AG09319 (cell line): ENCODE measurements at places on chromosomes 7 and 10.

GRCh38 chr7:157689269-157690057 is 352.7 kb downstream of the DNAJB6 start:
- DNase-seq: no peak

DNA sequence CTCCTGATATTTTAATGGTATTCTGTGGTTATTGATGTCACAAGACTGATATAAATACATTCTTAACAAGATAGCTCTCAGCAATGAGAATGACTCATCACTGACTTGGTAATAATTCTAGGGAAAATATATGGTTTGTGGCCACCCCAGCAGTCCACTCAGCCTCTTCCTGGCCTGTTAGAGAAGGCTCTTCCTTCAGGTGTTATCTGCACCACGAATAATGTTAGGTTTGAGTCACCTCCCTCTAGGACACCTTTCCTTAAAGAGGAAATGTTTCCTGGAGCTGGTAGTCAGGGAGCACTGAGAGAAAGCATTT is 163.3 kb downstream of the SVIL start:
- DNase-seq: peak; percentile 15

- DNase-seq: no peak
These were observed 99.6 kb upstream of the BMPER start for GRCh38 chr7:33805630-33806233.

DNA sequence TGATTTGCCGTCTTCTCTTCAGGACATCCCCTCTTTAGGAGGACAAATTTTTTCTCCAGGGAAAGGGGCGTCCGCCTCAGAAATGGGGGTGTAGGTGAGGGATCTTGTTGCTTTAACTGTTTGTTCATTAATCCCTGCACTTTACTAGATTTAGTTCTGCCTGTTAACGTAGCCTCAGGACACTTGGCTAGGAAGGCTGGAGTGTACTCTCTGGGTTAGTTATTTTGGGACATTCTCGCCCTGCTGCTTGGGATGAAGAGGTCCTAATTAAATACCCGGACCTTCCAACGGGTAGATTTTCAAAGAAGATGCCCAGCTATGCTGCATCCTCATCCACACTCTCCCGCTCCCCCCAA is 552 bp upstream of the ZNF365 start:
- no peak for DNase-seq

GRCh38 chr10:59376846-59377245 is 14.5 kb upstream of the FAM13C start:
- DNase-seq: no peak

- DNase-seq: peak; percentile 2
These were observed 628.7 kb downstream of the TYW1 start for GRCh38 chr7:67625257-67625737.

- DNase-seq: no peak
These were observed 1.2 kb downstream of the GET4 start for GRCh38 chr7:877312-878232.

DNA sequence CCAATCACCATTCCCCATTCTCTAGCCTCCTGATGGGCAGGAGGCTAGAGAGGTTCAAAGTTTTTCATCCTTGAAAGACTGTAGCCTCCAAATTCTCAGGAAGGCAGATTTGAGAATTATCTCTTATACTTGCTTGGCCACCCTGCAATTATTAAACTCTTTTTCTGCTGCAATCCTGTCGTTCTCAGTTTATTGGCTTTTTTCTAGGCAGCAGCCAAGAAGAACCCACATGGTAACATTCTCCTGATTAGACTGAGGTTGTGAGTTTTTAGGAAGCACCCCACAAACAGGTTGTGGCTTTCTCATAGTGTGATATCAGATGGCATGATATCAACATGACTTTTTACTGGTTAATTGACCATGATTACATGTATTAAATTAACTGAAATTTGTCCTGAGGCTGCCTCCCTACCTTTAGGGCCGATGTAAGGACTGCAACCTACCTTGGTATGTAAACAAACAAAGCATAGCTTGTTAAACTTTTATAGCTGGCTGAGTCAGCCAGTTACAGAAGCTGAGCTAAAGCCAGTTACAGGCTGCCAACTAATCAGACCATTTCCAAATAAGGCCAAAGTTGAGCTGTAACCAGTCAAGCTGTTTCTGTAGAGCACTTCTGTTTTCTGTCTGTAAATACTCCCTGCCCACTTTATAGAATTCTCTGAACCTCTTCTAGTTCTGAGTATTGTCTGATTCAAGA is 3.2 kb upstream of the ZNF248 start:
- no peak for DNase-seq

- no peak for DNase-seq
These were observed 5.4 kb upstream of the ZNF783 start for GRCh38 chr7:149256568-149256967.

- no peak for DNase-seq
These were observed 6.0 kb downstream of the TFPI2 start for GRCh38 chr7:93884541-93884940.

DNA sequence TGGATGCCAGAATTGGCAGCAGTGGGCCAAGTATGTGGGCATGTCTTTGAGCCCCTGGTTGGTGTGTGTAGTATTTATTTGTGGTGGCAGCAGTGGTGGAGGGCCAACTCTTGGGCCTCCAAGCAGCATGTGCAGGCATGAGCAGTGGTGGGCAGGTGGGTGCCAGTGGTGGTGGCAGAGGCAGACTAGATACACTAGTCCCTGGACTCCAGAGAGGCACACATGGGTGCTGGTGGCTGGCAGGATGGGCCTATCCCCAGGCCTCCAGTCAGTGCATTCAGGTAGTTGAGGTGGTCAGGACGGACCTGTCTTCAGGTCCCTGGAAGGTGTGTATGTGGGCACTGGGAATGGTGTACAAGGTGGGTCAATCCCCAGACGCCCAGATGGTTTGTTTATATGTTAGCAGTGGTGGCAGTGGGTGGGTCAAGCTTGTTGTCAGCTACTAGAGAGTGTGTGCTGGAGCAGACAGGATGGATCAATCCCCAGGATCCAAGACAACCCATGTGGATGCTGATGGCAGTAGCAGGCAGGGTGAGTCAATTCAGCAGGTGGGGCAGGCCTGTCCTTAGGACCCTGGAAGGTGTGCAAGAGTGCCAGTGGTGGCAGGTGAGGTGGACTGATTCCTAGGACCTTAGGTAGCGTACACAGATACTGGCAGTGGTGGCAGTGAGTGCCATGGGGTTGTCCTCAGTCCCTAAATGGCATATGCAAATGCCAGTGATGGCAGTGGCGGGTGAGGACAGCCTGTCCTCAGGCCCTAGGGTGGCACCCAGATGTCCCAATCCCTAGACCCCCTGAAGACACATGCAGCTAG is 294.3 kb downstream of the RPS24 start:
- DNase-seq: no peak

DNA sequence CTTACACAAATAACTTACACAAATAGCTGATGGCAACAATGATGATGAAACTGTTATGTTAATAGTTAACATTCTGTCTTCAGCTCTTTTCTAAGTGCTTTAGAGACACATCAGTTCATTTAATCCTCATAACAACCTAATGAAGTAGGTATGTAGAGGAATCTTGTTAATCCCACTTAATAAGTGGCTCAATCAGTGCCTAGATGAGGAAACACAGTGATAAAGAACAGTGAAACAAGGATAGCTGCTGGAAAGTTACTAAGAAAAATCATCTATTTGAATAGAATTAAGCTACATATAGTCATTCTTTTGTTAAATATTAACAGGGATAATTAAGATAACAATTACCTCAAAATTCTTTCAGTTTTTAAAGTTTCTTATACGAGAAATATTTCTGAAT is 487.6 kb downstream of the ARL4A start:
- DNase-seq: no peak

DNA sequence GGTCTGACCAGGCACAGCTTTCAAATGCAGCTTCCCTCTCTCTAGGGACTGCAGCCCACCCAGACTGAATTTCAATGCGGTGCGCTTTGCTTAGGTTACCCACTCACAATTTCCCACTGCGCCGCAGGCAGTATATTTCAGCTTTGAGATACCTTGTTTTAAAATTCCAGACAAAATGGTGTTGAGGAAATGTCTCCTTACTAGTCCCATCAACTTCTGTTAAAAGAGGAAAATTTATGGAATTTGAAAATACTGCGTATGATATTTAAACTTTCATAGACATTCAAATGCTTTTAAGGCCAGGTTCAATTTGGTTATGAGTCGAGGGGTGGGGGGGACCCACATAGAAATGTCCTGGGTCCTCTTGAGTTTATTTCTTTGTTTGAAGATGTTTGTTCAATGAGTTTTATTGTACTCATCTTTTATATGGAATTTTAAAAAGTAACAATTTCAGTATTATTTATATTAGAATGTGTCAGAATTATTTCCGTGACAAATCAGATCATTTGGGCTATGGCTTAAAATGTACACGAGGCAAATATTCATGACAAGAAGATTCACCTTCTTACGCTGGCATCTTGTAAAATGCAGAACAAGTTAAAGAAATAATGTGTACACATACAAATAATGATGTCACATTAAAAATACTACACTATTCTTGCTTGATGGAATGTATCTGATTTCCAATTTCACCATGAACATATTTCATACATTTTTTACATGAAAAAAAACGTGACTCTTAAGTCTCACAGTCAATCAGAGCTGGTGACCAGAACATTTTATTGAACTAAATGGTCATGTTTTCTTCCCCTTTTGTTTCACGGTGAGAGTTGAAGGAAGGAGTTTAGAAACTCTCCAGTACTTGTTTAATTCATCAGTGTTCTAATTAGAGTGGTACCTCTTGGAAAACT is 1.3 kb downstream of the IKZF1 start:
- no peak for DNase-seq

DNA sequence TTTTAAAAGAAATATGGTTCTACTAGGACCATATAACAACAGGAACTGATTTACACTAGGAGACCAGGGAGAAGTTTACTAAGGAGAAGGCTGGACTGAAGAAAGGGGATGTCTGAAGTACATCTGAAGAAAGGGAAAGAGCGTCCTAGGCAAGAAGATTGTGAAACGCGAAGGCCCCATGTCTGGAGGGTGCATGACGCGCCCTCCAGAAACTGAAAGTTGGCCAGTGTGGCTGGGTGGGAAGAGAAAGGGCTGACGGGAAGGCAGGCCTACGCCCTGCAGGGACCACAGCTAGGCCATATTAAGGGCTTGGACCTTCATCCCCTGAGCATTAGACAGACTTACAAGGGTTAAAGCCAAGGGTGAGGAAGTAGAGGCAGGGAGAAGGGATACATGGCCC is 158.0 kb downstream of the TRIL start:
- DNase-seq: no peak

GRCh38 chr7:94975336-94975735 is 67.9 kb downstream of the PPP1R9A start:
- no peak for DNase-seq

DNA sequence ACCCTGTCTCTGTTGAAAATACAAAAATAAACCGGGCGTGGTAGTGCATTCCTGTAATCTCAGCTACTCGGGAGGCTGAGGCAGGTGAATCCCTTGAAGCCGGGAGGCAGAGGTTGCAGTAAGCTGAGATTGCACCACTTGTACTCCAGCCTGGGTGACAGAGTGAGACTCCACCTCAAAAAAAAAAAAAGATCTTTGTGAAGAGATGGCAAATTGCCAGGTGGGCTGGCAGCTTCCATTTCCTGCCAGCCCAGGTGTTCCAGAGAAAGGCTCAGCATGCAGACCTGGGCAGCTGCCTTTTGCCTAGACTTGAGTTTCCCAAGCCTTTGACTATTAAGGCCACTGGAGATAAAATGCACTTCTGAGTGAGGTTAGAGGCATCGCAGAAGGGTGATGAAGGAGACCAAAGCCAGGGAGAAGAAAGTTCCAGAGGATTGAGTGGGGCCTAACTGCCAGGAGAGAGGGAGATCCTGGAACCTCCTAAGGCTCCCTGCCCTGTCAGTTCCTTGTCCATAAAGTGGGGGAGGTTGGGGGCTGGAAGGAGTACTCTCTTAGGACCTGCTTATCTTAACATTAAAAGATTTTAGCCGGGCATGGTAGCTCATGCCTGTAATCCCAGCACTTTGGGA is 10.0 kb upstream of the DDIT4 start:
- DNase-seq: no peak

DNA sequence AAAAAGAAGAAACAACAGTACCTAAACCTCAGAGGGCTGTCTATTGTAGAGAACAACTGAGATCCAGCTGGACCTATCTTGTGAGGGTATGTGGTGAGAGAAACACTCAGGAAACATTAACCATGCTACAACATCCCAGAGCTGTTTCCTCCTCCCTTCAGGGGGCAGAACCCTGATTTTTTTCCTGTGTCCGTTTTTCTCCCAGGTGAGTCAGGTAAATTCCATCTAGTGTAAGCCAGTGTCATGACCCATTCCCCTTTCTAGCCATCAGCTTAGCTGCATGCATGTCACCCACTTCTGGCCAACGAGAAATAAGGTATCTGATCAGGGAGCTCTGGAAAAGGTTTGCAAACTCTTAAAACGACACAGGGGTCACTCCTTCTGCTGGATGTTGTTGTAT is 103.8 kb downstream of the DNMBP start:
- DNase-seq: no peak

DNA sequence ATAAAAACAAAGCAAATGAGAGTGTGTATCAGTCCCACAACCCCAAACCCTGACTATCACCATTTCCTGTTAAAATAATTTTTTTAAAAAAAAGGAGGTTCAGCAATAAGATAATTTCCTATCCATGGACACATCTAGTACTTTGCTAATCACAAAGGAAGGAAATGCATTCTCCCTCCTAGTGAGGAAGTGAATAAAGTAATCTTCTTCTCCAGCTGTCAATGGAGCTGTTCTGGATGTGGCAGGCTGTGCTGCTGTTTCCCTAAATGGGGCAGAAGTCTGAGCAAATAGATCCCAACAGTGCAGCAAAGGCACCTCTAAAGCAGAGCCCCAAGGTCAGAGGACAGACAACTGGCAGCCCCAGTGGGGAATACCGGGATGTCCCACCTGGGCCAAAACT is 540.0 kb downstream of the KCNMA1 start:
- DNase-seq: no peak

GRCh38 chr7:57305192-57305748 is 144.7 kb upstream of the ZNF716 start:
- no peak for DNase-seq

DNA sequence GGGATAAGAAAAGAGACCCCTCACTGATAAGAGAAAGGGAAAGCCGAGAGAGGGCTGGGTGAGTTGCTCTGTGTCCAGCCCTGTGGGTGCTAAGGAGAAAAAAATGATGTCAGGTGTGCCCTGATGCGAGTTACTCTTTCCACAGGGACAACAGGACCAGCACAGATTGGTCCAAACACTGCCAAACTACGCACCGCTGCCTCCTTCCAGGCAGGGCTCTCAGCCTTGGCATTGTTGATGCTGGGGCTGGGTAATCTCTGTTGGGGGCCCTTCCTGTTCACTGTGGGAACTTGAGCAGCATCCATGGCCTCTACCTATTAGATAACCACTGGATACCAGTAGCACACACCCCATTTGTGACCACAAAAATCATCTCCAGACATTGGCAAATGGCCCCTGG is 10.3 kb upstream of the ATP6V0E2 start:
- DNase-seq: no peak

DNA sequence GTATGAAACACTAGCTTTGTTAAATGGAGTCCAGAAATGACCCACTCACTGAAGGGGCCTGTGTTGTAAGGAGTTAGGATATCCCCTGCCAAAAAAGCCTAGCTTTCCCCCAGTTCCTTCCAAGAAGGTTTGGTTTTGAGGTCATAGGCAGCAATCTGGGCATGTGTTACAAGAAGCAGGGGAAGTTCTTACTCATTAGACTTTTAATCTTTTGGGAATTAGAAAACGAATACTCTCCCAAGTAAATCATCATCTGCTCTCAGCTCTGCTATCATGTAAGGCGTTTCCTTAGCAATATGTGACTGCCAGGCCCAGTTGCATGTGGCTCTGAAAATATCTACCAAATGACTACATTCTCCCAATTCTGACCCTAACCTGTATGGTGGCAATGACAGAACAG is 3.7 kb downstream of the NOD1 start:
- peak; percentile 77 for DNase-seq

GRCh38 chr10:84820120-84820519 is 491.7 kb downstream of the CCSER2 start:
- DNase-seq: no peak

- peak; percentile 95 for DNase-seq
These were observed 19.9 kb downstream of the CPA1 start for GRCh38 chr7:130400120-130400572.
